MCF 10A (cell line): ENCODE measurements at places on chromosomes 12 and 14. TPM values are rescaled to one million over a fixed set of nuclear protein-coding genes. Genes with fewer than 3 reads are reported as not detected.

Gene CAPS2
- 3.7 and 8.9 TPM in 2 replicates for total RNA-seq

Gene IL23A
- 0.61 and 1.7 TPM in 2 replicates for total RNA-seq

Gene RHOJ
- total RNA-seq = not detected in 2 replicates

Gene VRK1
- 14.7 and 17.7 TPM in 2 replicates for total RNA-seq

Gene RARG
- 30.9 and 43.7 TPM in 2 replicates for total RNA-seq

Gene EGLN3
- total RNA-seq = 0.17 and 0.54 TPM in 2 replicates

Gene SAMD15
- 0.81 and 0.86 TPM in 2 replicates for total RNA-seq

Gene TAS2R42
- total RNA-seq = not detected in 2 replicates

Gene LPAR5
- total RNA-seq = 2.5 and 2.7 TPM in 2 replicates

Gene SLCO1B1
- total RNA-seq = not detected in 2 replicates

Gene MGST1
- 375 and 415 TPM in 2 replicates for total RNA-seq

Gene ART4
- not detected in 2 replicates for total RNA-seq

Gene ISCU
- total RNA-seq = 115 and 125 TPM in 2 replicates

Gene TOMM20L
- total RNA-seq = not detected in 2 replicates

Gene SP7
- not detected in 2 replicates for total RNA-seq

Gene HOXC6
- total RNA-seq = 7.1 and 11.5 TPM in 2 replicates

Gene STYK1
- total RNA-seq = 0.14 and 0.56 TPM in 2 replicates

Gene SMIM41
- total RNA-seq = not detected in 2 replicates

Gene PLEKHG7
- not detected in 2 replicates for total RNA-seq

Gene SLC25A29
- 33.9 and 49.2 TPM in 2 replicates for total RNA-seq

Gene RIPK3
- total RNA-seq = not detected in 2 replicates

Gene ITGA7
- 2.1 and 3.0 TPM in 2 replicates for total RNA-seq

Gene PLXNC1
- 2.4 and 2.6 TPM in 2 replicates for total RNA-seq

Gene RAB3IP
- 21.9 and 31.5 TPM in 2 replicates for total RNA-seq

Gene CISTR
- total RNA-seq = not detected in 2 replicates

Gene GPRC5D
- not detected in 2 replicates for total RNA-seq
